ENCODE measurements at places on chromosomes 6 and 20. TPM values are rescaled to one million over a fixed set of nuclear protein-coding genes. Genes with fewer than 3 reads are reported as not detected.

SCRT2 gene
- 28.0 TPM for total RNA-seq

SYNDIG1 gene
- 10.4 TPM for total RNA-seq

NOTCH4 gene
- total RNA-seq: 4.9 TPM

PPP2R5D gene
- 59.1 TPM for total RNA-seq

RSPH9 gene
- total RNA-seq: 0.22 TPM

PLG gene
- not detected for total RNA-seq

Measured in glutamatergic neuron (in vitro differentiated cells).